Upper lobe of left lung (tissue), 6 donors: ENCODE measurements at places on chromosomes 6 and 20. TPM values are rescaled to one million over a fixed set of nuclear protein-coding genes. Genes with fewer than 3 reads are reported as not detected.

The SERAC1 gene
- 8.2 TPM for total RNA-seq

DNA sequence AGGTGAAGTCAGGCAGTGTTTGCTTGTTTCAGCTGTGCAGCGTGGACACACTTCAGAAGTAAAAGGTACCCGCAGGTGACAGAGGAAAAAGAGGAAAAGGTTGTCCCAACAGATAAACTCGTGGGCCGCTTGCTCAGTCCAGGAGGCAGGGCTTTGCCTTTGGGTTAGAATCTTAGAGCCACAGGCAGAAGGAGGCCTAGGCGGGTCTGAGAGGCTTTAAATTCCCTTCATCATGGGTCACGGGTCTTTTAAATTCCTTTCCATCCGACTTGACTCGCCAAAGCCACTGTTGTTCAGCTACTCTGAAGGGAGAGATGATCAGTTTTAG, 48.2 kb downstream of the AGPAT4 start:
- no peaks in the 10 kb centered on the region for H3K36me3 ChIP-seq
- H3K4me1 ChIP-seq = peaks cover 33% of the 10 kb centered on the region
- no peak for DNase-seq
- no peaks in the 10 kb centered on the region for H3K27me3 ChIP-seq

- no peak overlapping the region for H3K4me3 ChIP-seq
- DNase-seq = no peak
- H3K36me3 ChIP-seq = no peaks in the 10 kb centered on the region
- H3K27ac ChIP-seq = no peak overlapping the region
- no peaks in the 10 kb centered on the region for H3K27me3 ChIP-seq
Observed at GRCh38 chr6:115570331-115570730, 490.4 kb downstream of the FRK start.

GRCh38 chr6:119278625-119279024, 70.9 kb downstream of the MAN1A1 start:
- H3K27me3 ChIP-seq = no peaks in the 10 kb centered on the region
- peaks cover 12% of the 10 kb centered on the region for H3K4me1 ChIP-seq
- H3K4me3 ChIP-seq = no peak overlapping the region
- no peaks in the 10 kb centered on the region for H3K36me3 ChIP-seq
